CD4-positive, alpha-beta memory T cell (primary cell): ENCODE measurements at places on chromosomes 1 and 21. TPM values are rescaled to one million over a fixed set of nuclear protein-coding genes. Genes with fewer than 3 reads are reported as not detected.
A peak's percentile ranks its signal among the peaks of the same experiment; 100 is the strongest.

- no peak for DNase-seq
These were observed 34.7 kb downstream of the B3GALT5 start for GRCh38 chr21:39647476-39647875.

DNA sequence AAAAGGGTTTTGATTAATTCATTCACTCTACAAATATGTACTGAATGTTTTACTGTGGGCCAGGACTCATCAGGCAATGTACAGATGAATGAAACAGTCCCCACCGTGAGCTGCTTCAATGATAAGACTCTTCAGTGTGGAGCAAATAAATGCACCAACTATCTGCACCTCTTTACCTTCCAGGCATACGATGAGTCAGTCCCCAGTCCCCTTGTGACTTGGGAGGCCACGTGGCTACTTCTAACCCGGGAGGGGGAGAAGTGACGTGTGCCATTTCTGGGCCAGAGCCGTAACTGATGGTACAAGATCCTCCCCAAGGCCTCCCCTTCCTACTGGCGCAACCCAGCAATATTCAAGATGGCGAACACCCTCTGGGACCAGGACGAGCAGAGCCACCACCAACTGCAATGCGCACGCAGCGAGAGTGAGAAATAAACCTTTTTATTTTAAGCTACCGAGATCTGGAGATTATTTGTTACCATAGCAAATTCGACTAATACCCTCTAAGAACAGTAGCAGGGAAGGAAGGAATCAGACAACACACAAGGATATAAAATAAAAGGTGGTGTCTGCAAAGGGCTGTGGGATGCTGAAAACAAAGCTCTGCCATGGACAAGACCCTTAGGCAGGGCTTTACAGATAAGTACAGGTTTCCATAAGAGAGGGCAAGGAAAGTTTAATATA is 74.5 kb downstream of the NPHP4 start:
- no peak for DNase-seq

GRCh38 chr1:202619505-202619904 is 90.7 kb downstream of the SYT2 start:
- DNase-seq: no peak

DNA sequence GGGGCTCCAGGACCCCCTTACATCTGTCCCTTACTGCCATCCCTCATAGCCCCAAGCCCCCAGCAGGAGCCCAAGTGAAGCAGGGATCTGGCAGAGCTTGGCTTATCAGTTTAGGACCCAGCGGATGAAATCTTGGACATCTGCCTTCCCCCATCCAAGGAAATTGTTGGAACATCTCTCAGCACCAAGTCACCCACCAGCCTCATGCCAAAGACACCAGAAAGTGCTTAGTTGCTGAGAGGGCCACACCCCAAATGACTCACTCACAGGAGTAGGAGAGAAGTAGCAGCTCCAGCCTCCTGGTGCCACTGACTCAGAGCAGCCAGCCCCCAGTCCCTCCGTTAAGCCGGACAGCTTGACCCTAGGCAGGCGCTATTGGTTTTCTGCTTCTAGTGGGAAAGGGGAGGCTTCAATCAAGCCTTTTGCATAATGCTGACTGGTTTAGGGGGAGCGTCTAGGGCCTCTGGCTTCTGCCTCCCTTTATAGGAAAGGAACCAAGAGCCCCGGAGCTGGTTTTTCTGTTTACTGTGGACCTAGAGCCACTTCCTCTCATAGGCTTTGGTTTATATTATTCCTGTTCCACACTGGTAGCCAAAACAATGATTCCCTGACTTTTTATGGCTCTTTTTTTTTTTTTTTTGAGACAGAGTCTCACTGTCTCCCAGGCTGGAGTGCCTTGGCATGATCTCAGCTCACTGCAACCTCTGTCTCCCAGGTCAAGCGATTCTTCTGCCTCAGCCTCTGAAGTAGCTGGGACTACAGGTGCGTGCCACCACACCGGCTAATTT is 114.2 kb upstream of the IPO9 start:
- DNase-seq: no peak

DNA sequence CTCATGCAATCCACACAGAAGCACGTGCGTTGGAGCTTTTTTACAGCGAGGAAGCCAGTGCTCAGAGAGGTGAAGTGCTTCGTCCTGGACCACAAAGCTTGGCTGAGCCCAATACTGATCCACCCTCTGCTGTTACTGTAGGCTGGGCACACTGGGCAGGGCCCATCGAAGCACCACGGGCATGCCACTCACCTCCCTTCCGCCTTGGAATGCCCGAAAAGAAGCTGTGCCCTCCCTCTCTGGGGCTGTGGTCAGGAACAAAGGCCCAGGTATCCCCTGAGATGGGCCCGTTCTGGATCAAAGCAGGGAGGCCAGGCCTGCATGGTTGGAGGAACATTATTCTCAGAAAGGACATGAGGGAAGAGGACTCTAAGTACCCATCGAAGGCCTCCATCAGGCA is 206.7 kb upstream of the C1orf174 start:
- DNase-seq: no peak

DNA sequence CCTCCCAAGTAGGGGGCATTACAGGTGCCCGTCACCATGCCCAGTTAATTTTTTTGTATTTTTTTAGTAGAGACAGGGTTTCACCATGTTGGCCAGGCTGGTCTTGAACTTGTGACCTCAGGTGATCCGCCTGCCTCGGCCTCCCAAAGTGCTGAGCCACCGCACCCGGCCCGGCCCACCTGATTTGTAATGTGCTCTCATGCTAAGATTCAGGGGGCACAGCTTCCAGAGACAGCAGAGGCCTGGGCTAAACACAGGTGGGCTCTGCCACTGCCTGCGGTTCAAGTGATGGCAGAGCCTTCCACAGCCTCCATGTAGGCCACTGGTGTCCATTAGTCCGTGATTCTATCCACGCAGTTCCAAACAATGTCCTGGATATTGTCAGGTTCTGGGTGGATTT is 98.4 kb downstream of the PDE9A start:
- DNase-seq: no peak

- DNase-seq: no peak
These were observed 431.1 kb downstream of the LRRIQ3 start for GRCh38 chr1:73766786-73767348.

DNA sequence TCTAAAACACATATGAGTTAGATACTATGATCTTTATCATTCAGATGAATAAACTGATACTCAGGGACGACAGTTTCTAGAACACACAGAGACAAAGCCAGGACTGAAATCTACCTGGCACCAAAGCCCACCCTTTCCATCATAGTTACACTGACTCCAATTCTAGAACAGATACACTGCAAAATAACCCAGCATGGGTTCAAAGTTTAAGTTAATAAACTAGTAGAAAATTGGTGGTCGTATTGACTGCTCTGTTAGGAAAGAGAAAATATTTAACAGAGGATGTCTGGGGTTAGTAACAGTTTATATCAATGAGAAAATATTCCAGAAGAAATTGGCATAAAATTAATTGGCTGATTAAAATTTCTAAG is 60.8 kb upstream of the BCL9 start:
- no peak for DNase-seq

DNA sequence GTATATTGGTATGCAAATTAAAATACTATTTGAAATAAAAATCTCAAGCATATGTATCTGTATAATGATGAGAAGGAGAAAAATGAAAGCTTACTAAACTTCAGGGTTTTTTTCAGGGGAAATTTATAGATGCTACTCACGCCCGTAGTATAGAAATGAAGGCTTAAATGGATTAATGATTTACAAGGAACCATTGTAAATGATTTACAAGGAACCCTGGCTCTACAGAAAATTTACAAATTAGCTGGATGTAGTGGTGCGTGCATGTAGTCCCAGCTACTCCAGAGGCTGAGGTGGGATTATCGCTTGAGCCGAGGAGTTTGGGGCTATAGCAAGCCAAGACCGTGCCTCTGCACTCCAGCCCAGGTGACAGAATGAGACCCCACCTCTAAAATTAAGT is 150.5 kb downstream of the PCBP3 start:
- DNase-seq: no peak

- DNase-seq: no peak
These were observed 288.0 kb upstream of the PRMT6 start for GRCh38 chr1:106768501-106768900.

- no peak for DNase-seq
These were observed 71.3 kb upstream of the CNTN2 start for GRCh38 chr1:204971517-204972336.

DNA sequence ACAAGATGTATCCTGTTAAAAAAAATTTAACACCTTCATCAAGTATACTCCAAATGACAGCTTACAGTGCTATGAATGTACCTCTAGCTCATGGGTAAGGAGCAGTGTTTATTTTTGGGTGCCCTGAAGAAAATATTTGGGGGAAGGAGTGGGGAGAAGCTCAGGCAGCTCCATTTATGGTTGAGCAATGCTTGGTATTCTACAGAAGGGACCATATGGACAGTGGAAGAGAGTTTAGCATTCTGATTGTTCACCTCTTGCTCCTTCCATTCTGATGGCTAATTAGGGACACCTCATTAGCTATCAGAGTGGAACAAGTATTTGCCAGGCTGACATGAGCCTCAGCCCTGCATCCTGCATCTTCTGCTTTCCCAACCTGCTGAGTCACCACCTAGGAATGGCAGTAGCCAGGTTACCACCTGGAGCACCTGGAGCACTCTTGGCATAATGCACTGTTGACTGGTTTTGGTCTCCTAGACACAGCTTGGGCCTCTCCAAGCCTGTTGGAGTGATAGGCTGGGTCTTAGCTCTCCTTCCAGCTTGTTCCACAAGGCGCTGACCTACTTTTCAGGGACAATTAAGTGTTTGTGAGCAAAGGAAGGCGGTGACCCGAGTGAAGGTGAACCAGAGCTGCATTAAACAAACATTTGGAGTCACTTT is 62.0 kb upstream of the MACF1 start:
- no peak for DNase-seq

- no peak for DNase-seq
These were observed 318.6 kb downstream of the CAMTA1 start for GRCh38 chr1:7103874-7104273.

DNA sequence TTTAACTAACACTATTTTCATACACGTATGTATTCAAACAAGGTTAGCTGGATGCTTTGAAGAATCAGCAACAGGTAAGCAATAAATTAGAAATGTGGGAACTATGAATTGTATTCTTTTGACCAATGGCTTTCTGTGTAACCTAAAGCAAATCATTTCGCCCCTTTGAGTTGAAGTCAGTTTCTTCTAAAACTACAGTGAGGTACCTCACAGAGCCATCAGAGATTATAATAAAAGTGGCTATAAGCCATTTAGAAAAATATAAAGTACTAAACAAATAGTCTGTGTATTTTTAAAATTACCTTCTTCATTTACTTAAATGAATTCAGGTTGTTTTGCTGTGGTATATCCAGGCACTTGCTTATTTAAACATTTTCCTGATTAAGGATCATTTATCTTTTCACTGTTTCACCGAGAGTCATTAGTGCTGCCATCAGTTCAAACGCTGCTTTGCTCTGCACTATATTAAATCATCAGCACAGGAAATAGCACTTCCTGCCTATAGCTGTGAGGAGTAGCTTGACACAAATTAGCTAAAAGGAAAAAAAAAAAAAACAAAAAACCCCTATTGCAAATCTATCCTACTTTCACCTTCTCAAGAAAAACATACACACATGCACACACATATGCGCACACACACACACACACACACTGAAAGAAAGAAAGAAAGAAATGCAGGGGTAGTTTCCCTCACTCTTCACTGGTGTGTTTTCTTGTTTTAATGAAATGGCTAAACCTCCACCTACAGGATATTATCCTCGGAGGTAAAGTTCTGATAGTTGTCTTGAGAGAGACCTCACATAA is 39.8 kb upstream of the C1orf105 start:
- peak; percentile 53 for DNase-seq

- no peak for DNase-seq
These were observed 46.3 kb downstream of the AGPAT3 start for GRCh38 chr21:43911015-43911934.

DNA sequence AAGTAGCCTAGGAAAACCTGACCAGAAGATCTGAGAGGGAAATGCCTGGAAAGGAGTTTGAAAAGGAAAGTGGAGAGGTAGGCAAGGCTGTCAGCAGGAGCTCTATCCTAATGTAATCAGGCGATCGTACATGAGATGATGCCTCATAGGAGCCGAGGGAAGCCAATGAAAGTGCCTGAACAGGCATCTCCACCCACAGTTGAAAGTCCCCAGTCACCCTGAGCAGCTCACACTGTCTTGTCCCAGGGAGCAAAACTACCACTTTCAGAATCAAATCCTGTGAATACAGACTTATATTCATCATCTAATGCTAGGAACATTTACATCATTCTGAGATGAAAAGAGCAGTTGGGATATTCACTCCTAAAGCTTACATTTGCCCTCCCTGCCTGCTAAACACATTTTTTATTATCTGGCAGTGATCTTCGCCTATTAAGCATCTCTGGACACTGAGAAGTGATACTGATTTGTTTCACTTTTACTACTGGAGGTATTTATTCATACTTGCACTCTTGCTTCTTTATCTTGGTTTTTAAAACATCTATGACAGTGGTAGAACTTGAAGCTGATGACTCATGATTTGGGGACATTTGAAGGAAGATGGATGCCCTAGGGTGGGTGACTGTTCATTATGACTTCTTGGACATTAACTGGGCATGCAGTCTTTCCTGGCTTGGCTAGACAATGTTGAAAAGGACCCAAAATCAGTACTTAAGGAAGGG is 221.6 kb downstream of the SEC16B start:
- DNase-seq: no peak

DNA sequence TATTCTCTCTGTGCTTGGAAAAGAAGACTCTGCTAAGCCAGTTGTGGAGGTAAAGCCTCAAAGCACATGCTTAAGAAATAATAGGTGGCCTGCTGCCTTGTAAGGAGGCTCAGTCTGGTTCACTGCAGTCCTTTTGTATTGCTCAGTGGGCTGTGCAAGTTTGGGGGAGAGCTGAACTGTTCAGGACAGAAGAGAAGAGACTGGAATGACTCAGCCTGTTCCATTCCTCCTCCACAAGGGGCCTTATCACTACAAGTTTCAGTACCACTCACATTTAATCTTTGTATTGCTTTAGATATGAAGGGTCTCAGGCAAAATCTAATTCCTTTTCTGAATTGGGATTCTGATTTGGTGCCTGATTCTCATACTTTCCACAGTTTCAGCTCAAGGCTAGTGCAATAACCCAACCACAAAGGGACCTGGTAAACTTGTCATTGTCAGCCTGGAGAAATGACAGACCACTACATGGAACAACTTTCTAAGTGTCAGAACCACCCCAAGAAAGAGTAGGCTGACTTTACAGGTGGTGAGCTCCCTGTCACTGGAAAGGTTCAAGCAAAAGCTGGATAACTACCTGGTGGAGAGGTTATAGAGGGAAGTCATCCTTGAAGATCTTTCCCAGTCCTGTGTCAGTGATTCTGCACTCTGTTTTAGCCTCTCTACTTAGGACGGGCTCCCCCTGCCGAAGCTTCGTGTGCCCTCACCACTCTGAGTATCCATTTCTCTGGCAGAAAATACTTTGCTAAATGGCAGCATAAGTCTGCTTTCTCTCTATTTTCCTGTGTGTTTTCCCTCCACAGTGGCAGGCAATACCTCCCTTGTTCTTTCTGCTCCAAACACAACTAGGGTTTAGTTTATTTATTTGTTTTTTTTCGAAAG is 162.9 kb upstream of the GJB5 start:
- no peak for DNase-seq

- DNase-seq: no peak
These were observed 13.2 kb upstream of the PRKAB2 start for GRCh38 chr1:147185432-147185831.

IQGAP3 gene
- polyA plus RNA-seq: not detected

FBXO44 gene
- polyA plus RNA-seq: 11.0 TPM

BARHL2 gene
- polyA plus RNA-seq: not detected

ZFP69B gene
- 2.1 TPM for polyA plus RNA-seq

ALX3 gene
- polyA plus RNA-seq: not detected

OR2T2 gene
- not detected for polyA plus RNA-seq

KCNK2 gene
- polyA plus RNA-seq: not detected

LCE1C gene
- not detected for polyA plus RNA-seq

LMX1A gene
- not detected for polyA plus RNA-seq

CELA3A gene
- not detected for polyA plus RNA-seq
